ENCODE measurements at places on chromosomes 1 and 21. TPM values are rescaled to one million over a fixed set of nuclear protein-coding genes. Genes with fewer than 3 reads are reported as not detected.

PGLYRP4 gene
- not detected for total RNA-seq

SYTL1 gene
- not detected for total RNA-seq

HRNR gene
- not detected for total RNA-seq

TRIM58 gene
- 0.43 TPM for total RNA-seq

RUNX3 gene
- not detected for total RNA-seq
